Nucleus accumbens (tissue), 56 donors: ENCODE measurements at places on chromosomes 2 and 18.

DNA sequence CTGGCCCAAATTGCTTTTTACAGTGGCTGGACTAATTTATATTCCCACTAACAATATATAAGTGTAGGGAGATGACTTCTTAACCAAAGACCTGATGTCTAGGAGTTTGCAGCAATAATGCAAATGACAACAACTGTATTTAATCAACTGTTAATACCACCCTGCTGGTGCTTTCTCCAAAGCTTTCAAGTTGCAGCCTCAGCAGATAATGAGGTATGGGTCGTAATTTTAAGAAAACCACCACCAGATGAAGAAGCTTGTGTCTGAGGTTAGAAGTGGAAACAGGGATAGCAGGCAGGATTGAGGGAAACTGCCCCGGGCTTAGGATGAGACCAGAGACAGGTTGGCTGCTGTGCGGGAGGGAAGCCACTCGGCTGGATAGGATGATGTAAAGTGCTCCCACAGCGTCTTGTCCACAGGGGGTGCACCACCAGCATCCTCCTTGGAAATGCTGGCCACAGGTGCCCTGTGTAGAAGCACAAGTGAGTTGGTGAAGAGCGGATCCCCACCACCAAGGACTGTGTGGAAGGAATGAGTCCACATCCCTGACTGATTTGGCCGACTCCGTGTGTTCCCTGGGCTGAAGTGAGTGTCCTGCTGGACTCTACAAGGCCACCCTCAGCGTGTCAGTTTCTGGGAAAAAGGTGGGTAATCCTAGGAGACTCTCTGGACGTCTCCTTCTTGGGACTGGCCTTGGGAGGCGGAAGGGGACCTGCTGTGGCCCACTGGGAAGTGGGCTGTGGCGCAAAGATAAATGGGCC, 76.1 kb upstream of the SMAD2 start:
- DNase-seq = no peak

DNA sequence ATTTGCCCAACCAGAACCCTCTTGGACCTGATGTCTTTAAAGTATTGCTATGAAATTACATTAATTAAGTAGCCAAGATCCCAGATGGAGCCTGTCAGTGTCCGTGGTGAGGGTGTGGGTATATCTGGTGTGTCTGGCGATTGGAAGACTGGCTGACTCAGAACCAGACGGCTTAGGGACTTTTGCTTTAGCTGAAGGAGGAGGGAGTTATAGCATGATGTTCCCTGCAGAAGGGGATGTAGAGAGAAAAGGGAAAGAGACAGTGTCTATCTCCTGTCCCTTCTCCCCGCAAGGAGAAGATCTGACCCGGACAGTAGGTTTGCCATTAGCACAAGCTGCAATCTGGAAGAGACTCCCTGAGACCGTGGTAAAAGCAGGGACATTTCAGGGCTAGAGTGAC, 60.6 kb downstream of the POU3F3 start:
- DNase-seq = no peak

DNA sequence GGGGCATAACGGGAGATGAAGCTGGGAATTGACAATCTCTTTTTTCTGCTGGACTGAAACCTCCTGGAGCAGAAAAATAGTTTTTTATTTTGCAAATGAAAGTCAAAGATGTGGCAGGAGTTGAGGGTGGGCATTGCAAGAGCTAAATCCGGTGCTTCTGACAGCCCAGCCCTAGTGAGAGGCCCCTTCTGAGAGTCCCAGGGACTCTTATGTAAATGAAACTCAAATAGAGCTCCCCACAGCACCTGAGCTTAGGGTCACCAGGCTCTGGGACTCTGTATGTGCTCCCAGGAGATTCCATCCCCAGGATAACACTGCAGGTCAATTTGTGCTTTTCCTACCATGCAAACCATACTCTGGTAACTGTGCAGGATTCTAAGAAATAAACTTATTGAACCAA, 192.8 kb downstream of the ANKRD30B start:
- no peak for DNase-seq

DNA sequence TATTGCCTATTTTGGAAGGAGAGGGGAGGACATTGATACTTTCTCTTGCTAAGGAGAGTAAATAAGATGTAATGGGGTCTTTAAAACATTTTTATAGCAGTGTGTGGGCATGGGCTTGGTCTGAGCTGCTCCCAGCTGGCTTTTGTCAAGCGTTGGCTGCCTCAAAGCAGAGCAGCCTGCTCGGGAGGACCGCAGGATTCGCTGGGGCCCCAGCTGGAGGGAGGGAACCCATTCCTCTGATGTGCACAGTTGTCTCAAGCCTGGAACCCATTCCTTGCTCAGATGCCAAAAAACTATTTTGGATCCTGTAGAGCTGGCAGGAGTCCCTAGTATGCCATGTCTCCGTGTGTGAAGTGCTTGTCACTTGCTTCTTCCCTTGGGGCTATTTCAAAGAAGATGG, 59.4 kb upstream of the RMDN2 start:
- no peak for DNase-seq

- no peak for DNase-seq
Observed at GRCh38 chr2:200199005-200199404, 107.5 kb upstream of the SPATS2L start.

GRCh38 chr2:10900216-10901109, 11.3 kb upstream of the KCNF1 start:
- DNase-seq = no peak

DNA sequence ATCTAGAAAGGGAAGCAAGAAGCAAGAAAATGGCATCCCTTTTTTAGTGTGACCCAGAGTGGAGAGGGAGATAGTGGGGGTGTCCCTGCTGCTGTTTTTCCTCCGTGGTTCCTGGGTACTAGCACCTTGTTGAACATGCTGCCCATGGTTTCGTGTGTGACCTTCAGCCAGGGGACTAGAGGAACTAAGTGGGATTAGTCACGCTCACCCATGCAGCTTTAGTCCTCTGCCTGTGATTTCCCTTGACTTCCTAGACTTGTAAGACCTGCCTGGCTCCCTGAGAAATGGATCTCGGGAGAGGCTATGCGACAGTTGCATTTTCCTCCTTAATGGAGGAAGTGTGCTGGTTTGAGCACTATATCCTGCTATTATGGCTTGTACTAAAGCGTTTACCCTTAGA, 471.4 kb downstream of the DCDC2C start:
- no peak for DNase-seq

DNA sequence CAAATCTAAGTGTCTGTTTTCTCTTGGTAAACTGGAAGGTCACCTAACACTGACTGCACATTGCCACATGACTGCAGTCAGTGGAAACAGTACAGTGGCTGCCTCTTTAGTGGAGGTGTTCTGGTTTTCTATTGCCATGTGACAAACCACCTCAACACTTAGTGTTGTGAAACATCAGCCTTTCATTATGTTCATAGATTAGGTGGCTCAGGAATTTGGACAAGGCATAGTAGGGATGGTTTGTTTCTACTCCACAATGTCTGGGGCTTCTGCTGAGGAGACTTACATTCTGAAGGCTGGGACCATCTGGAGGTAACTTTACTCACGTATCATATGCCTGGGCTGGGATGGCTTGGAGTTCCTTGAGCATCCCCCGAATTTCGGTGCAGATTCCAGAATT, 26.5 kb downstream of the CCDC85A start:
- no peak for DNase-seq

GRCh38 chr18:9828506-9829396, 57.0 kb upstream of the TXNDC2 start:
- DNase-seq = no peak

GRCh38 chr2:229825476-229825875, 96.3 kb downstream of the TRIP12 start:
- DNase-seq = no peak

- peak; percentile 23 for DNase-seq
Observed at GRCh38 chr2:191696001-191696400, 18.1 kb downstream of the NABP1 start.

DNA sequence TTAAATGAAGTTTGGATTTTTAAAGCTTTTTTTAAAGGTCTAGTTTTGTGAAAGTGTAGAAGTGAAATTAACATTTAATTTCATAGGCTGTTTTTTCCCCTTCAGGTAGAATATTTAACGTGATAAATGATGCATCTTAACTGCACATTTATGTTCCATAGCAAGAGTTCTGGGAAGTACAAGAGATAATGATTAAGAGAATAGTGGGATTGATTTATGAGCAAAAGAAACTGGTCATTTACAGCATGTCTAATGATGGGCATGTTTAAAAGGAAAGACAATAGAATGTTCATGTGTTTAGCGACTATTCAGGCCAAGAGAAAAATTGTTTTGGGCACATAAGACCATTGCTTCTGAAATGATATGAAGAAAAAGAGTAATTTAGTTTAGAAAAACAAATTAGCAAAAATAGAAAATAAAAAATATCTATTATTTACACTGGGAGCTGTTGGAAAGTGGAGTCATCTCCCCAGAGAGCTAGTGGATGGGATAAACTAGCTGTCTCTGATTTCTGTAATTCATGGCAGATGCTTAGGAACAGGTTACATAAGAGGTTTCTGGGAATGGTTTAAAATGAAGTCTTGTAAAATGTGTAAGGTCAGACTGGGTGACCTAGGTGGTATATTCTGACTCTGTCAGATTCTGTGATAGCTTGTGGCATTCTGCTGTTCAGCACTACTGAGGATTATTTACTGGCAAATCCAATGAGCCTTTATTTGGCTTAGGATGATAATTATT, 60.7 kb downstream of the WDR7 start:
- DNase-seq = no peak

DNA sequence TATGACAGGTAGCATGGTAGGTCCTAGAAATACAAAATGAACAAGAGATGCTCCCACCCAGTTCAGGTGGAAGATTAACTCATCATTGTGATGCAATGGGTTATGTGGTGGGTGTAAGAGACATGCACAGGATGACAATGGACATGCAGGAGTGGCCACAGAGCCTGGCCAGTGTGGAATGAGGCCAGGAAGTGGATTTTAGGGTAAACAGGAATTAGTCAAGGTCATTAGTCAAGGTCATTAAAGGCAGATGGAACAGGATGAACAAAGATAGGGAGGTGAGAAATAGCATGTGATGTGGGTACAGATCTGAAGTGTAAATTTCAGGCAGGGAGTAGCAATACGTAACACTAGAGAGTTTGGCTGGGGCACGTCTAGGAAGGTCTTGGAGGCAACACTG, 15.6 kb upstream of the SERTAD2 start:
- DNase-seq = no peak

GRCh38 chr2:168155046-168155445, 92.3 kb downstream of the STK39 start:
- DNase-seq = no peak

GRCh38 chr18:59514203-59514602, 155.1 kb upstream of the LMAN1 start:
- no peak for DNase-seq

DNA sequence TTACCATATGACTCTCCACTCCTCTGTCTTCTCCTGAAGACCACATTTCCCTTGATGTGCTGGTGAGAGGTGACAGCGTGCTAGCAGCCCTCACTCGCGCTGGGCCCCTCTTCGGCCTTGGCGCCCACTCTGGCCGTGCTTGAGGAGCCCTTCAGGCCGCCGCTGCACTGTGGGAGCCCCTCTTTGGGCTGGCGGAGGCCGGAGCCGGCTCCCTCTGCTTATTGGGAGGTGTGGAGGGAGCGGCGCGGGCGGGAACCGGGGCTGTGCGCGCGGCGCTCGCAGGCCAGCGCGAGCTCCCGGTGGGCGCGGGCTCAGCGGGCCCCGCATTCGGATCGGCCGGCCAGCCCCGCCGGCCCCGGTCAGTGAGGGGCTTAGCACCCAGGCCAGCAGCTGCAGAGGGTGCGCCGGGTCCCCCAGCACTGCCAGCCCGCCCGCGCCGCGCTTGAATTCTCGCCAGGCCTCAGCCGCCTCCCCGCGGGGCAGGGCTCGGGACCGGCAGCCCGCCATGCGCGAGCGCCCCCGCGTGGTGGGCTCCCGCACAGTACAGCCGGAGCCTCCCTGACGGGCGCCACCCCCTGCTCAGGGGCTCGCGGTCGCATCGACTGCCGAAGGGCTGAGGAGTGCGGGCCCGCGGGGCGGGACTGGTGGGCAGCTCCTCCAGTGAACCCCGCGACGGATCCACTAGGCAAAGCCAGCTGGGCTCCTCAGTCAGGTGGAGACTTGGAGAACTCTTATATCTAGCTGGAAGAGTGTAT, 246.6 kb upstream of the REG3G start:
- no peak for DNase-seq
